ENCODE measurements at places on chromosomes 1 and 21.

DNA sequence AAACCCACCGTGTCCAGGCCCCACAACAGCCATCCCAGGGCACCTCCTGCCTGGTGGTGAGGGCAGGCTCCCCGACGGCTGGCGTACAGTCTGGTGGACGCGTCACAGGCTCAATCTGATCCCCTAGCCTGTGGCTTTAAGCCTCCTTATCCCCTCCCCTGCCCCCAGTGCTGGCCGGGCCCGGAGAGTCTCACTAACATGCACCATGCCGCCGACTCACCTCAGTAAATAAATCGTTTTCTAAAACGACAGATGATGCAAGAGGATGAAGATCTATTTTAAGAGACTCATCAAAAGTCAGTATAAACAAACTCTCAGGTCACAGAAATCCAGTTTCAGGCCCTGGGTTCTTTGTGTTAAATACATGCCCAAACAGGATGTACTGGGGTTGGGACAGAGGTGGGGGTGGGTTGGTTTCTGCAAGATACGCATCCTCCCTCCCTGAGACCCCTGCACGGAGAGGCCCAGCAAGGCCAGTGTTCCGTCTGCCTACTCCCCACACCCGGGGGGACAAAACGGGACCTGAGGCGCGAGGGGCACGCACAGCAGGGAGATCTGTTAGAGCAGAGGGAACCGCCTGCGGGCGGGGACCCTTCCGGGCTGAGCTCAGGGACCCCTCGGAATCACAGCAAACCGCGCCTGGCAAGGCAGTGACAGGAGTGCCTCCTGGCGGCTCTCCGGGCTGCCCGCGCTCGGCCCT lies 3.1 kb downstream of the PANK4 start:
- DNase-seq: no peak

DNA sequence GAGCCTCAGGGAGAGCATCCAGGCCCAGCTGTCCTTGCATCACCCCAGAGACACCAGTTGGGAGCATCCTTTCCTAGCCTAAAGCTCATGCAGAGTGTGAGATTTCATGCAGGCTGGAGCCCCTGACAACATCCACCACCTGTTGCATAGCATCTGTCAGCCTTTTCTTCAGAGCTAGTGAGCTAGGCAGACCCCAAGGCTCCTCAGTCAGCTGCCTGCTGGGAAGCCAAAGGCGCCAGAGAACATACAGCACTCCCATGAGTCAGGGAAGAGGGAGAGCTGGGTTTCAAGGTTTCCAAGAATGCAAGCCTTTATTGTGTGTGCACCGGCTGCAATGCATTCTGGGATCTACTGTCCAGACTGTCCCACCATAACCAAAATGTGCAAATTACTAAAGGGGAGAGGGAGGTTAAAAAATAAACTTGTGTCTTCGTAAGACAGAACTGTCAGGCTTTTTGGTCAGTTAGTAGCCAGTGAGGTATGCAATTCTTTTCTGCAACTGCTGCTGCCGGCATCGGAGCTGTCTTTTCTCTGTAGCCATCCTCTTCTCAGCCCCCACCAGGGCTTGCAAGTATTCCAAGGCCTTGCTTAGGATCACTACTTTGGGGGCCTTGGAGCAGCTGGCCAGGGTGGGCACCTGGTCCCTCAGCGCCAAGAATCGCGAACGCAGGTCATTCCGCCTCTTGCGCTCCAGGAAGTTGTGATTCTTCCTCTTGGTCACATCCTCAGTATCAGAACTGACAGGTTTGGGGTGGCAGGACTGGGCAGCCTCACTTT lies 4.6 kb downstream of the MYCL start:
- DNase-seq: no peak

DNA sequence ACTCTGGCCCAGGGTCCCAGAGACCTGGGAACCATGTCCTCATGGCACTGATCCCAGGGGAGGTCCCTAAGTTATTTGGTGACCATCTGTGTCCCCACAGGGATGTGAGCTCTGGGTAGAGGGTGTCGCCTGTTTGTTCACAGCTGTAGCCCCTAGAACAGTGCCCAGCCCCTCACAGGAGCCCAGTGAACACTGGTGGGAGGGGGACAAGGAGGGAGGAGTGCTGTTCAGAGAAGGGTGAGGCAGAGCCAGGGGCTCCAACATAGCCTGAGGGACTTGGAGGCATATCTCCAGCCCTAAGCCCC lies 450.4 kb downstream of the MATN1 start:
- DNase-seq: no peak

DNA sequence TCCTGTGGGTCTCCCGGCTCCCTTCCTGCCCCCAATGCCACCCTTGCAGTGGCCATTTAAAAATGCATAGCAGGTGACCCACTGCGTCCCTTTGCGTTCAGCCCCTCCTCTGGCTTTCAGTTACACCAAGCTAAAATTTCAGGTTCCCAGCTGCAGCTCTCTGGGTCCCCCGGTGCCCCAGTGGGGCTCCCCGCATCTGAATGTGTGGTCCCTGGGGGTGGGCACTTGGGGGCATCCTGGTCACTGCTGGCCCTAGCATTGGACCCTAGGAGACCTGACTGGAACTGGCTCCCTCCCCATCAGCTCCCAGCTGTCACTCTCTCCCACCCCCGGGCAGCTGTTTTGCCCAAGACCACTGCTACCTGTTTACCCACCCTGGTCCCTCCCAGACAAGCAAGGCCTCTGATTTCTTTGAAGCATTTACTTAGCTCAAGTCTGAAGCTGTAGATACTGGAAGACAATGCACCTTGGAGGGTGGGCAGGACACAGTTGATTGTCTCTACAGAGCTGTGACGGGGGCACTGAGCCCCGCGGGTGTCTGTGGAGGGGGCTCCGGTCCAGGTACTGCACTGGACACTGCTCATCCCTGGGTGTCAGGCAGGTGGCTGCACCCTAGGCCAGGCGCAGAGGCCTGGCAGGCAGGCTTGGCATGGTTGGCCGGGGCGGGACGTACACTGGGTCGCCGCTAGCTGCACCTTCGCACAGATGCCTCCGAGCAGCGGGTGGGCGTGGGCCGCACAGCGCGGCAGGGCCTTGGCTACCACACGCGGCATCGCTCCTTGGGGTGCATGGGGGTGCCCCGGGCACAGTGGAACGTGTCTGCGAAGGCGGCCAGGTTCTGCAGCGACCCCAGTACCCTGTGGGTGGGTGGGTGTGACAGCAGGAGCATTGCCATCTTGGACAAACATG lies 3.9 kb downstream of the PRXL2B start:
- no peak for DNase-seq

- no peak for DNase-seq
Measured at GRCh38 chr1:101025283-101025656, 314 bp downstream of the DPH5 start.

- DNase-seq: no peak
Measured at GRCh38 chr1:16181887-16182719, 26.2 kb upstream of the EPHA2 start.

GRCh38 chr1:107016376-107016978 lies 40.0 kb upstream of the PRMT6 start:
- no peak for DNase-seq

GRCh38 chr1:221689138-221689537 lies 52.8 kb downstream of the DUSP10 start:
- no peak for DNase-seq

GRCh38 chr1:46798810-46799209 lies at the start of gene CYP4B1:
Gene CYP4B1 (plus strand): TSS chr1:46799046. CDS start chr1:46799082, 36 bp downstream.
- no peak for DNase-seq

DNA sequence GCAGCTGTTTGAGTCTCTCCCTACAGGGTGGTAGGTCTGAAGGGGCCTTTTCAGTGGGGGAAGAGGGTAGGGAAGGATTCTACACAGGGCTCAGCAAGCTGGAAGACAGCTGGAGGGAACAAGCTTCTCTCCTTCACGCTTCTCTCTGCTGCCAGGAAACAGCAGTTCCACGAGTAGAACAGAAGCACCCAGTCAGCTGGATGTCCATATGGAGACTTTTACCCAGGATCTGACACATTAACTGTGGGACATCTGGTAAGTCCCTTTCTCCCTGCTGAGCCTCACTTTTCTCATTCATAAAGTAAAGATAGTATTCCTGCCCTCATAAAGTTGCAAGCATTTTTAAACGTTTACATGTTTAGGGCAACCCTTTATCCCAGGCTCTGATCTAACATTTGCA lies 280.3 kb downstream of the OMA1 start:
- no peak for DNase-seq

DNA sequence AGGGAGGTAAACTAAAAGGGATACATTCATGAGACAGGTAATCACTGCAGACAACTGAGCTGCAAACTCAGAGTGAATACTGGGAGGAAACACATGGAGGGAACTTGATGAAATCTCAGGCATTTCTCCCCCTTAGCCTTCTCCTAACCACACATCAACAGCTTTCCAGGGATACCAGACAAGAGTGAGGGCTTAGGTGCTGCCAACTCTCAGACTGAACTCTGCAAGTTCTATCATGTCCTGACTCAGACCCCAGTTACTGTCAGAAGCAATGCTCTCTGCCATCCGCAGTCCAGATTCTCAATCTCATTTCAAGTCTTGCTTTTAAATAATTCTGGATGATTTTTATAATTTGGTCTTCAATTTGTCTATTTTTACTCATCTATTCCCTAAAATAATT lies 267.3 kb downstream of the LTN1 start:
- no peak for DNase-seq

GRCh38 chr21:29306920-29307319 lies 8.2 kb downstream of the BACH1 start:
- no peak for DNase-seq

DNA sequence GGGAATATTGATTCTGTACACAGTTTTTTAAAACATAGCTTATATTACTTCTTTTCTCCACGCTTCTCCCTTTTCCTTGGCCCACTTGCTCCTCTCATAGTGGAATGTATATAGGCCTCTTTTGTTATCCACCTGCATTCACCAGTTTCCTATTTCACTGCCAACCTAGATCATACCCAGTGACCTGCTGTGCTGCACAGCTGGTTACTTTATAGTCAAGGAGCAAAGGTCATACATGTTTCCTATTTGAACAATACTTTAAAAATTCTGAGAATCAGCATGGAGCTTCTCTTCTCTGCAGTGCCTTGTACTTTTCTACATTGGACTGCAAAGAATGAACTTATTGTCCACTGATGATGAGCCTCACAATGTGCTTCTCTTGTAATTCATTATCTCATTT lies 4.3 kb upstream of the SLC35D1 start:
- DNase-seq: no peak

GRCh38 chr1:198491028-198491427 lies 49.5 kb downstream of the ATP6V1G3 start:
- DNase-seq: no peak

- no peak for DNase-seq
Measured at GRCh38 chr1:1259951-1260600, 13.6 kb upstream of the C1QTNF12 start.

DNA sequence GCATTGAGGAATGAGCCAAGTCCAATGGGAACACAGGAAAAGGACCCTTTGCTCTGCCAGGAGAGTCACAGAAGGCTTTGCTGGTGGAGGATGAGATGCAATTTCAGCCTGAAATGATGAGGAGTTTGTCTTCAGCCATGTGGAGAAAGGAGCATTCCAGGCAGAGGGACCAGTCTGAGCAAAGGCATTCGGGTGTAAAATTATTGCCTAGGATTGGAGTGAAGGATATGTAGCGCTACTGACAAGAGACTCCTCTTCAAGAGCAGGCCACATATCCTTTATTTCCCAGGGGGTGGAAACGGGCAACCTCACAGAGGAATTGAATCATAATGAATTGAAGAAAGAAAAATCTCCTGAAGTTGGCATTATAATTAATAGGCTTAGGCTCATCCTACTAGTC lies 1.1 kb upstream of the CSF1 start:
- DNase-seq: no peak

- no peak for DNase-seq
Measured at GRCh38 chr1:18922319-18922726, 20.0 kb upstream of the ALDH4A1 start.

Measured in stimulated activated CD4-positive, alpha-beta T cell treated with anti-CD3 and anti-CD28 coated beads, TNF-alpha, amount 100 ng/mL, for 24 hours (primary cell).